ENCODE measurements at places on chromosomes 5 and 9. TPM values are rescaled to one million over a fixed set of nuclear protein-coding genes. Genes with fewer than 3 reads are reported as not detected.

DNA sequence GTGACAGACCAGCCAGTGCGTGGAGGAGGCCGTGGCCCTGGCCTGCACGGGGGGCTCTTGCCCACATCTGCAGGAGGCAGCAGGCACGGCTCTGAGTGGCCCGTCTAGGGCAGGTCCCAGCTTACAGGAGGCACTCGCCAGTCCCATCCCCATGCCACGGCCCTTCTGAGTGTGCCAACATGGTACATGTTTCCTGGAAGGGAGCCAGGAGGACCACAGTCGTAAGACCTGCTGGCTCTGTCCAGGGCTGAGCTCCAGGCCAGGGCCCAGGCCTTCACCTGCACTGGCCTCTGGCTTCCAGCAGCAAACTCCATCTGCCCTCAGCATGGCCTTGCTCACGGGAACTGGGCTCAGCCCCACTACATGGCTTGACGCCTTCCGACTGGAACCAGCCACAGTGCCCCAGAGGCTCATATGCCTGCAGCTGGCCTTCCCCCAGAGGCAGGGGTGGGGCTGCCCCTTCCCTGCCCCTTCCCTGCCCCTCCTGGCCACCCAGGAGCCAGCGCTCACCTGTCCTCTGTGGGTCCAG is 3.8 kb downstream of the NKD2 start:
- peak; percentile 45 for DNase-seq

- DNase-seq = no peak
Observed at GRCh38 chr9:123550012-123550411, 194.0 kb downstream of the CRB2 start.

- DNase-seq = no peak
Observed at GRCh38 chr5:16669776-16670175, 53.0 kb upstream of the RETREG1 start.

- DNase-seq = no peak
Observed at GRCh38 chr9:28264368-28264767, 691.1 kb upstream of the C9orf72 start.

DNA sequence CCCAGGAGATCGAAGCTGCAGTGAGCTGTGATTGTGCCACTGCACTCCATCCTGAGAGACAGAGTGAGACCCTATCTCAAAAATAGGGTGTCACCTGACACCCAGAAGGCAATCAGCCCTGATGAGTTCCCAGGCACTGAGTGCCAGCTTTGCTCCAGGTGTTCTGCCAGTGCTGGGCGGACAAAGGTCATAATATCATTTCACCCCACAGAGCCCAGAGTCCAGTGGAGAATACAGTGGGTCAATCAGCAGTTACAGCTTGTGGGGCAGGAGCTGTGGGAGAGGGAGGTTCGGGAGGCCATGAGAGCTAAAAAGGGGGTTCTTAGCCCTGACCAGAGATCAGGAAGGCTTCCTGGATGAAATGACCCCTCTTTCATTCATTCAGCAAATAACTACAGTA is 24.4 kb upstream of the SH3RF2 start:
- DNase-seq = no peak

GRCh38 chr5:103010168-103010567 is 109.8 kb downstream of the GIN1 start:
- no peak for DNase-seq

- peak; percentile 94 for DNase-seq
Observed at GRCh38 chr5:36744773-36745589, 131.6 kb upstream of the NIPBL start.

GRCh38 chr5:13488254-13488931 is 456.1 kb downstream of the DNAH5 start:
- DNase-seq = no peak

DNA sequence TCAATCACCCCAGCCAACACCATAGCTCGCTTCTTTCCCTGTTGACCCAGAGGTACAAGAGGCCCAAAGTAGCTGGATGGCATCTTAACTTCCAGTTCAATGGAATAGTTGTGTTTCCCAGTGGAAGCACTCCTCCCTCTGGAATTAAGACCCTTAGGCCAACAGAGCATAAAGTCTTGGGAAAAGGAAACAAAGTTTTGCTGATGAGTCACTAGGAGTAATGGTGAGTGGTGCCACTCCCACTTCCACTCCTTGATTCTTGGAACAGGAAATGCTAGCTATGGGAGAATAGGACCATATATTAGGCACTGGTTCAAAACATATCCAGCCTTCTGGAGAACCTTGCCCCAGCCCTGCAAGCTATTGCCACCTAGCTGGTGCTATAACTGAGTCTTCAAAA is 44.7 kb upstream of the LMX1B start:
- no peak for DNase-seq

DNA sequence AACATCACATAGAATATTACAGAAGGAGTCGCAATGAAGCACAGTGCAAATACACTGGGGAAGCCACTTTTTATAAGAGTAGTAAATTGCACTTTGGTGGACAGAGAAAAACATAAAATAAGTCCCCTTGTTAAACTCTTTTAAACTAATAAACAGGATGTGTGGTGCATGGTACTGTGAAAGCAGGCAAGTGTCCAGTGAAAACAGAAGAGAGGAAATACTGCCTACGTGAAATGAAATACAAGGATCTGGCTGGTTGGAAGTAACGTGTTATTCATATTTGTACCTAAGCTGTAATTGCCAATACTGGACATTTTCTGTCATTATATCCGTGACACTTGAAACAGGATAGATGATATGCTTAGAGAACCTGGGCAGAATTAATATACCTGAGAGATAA is 191.9 kb upstream of the SLC27A6 start:
- DNase-seq = no peak

- DNase-seq = no peak
Observed at GRCh38 chr9:88947581-88948573, 43.4 kb upstream of the S1PR3 start.

NDFIP1 gene
- 53.2 TPM for total RNA-seq

PDE8B gene
- total RNA-seq = 0.70 TPM

NRG2 gene
- 0.52 TPM for total RNA-seq

SAPCD2 gene
- total RNA-seq = 6.0 TPM

PCDHB14 gene
- total RNA-seq = 0.98 TPM

SLC6A7 gene
- total RNA-seq = 26.4 TPM

GPR151 gene
- total RNA-seq = not detected

SPARC gene
- 227 TPM for total RNA-seq

Data from mucosa of descending colon (tissue), 3 donors.